ENCODE measurements at places on chromosomes 4 and X.

GRCh38 chr4:2449511-2450392 is 19.2 kb upstream of the RNF4 start:
- no peak for DNase-seq

- DNase-seq = no peak
These were observed 2.7 kb downstream of the RASL11B start for GRCh38 chr4:52864793-52865192.

- DNase-seq = no peak
These were observed 50.6 kb downstream of the SCFD2 start for GRCh38 chr4:53315300-53315699.

- DNase-seq = no peak
These were observed 201.9 kb downstream of the ADGRA3 start for GRCh38 chr4:22313976-22314375.

GRCh38 chrX:55008571-55009358 is 8.6 kb downstream of the APEX2 start:
- DNase-seq = peak; percentile 21

DNA sequence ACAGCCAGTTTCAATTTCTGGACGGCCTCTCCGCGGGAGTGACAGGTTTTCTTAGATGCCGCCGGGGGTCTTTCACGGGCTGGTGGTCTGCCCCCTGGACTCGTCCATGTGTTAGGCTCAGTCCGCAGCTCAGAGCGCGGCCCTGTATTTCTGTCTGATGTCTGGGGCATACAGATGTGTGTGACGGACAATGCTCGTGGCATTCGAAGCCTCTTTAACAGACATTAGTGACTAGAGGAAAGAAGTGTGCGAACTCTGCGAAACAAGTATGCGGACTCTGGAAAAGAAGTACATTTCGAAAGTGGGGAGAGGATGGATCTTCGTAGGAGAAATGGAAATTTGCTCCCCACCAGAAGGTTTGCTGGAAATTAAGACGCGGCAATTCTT is 793 bp upstream of the DCUN1D4 start:
- peak; percentile 57 for DNase-seq

- DNase-seq = peak; percentile 29
These were observed 228.5 kb downstream of the PTTG2 start for GRCh38 chr4:38188631-38189101.

- peak; percentile 4 for DNase-seq
These were observed 130.1 kb downstream of the PDE5A start for GRCh38 chr4:119498527-119498926.

DNA sequence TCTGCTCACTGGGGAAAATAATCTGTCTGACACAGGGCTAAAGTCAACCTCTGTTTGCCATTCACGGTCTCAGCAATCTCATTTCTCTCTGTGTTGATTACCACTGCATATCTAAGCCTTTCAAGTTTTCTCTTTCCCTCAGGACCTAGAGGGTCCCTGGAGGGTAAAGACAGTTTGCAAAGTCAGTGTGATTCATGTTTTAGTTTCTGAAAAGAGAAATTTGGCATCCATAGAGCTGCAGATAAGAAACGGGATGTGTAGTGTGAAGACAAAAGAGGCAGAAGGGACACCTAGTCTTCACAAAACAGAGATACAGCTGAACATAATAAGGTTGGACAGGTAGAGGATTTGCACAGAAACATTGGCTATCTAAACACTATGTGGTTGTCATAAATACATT is 34.5 kb upstream of the KDR start:
- DNase-seq = no peak

DNA sequence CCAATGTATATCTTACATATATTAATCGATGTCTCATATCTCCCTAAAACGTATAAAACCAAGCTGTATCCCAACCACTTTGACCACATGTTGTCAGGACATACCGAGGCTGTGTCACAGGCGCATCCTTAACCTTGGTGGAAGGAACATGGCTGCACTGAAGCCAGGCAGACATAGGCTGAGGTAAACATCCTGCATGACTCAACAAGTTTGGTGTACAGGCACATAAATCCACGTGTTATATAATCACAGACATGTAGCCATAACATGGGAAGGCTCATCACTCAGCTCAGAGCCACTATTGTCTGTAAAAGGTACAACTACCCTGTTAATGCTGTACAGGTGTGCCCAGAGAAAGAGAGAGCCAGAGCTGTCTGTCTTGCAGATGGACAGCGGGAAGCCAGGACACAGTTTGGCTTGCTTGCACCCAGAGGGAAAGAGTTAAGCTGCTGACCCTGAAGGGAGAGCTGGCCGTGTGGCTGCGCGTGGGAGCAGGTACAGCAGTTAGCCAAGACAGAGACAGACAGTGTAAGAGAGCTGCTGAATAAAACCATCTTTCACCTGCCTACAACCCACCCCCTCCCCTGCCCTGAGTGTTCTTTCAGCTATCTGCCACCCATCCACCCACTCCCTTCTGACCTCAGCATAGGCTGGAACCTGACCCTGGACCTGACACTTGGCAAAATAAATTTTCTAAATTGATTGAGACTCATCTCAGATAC is 22.3 kb upstream of the ZBTB33 start:
- DNase-seq = no peak

DNA sequence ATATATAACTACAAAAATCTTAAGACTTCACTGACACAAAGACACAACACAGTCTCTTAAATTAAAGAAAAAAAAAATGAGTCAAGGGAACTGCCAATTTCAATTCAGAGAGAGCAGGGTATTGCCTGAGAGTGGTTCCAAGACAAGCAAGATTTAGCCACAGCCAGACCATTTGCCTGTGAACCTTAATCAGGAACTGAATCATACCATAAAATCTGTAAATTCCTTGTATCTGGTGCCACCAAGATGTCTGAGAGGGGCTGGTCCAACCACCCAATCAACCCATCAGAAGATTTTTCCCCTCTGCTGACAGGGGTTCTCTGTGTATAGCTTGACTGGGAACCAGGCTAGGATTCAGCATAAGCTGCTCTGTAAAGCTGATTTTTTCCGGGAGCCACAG is 159.2 kb downstream of the CPEB2 start:
- DNase-seq = no peak

DNA sequence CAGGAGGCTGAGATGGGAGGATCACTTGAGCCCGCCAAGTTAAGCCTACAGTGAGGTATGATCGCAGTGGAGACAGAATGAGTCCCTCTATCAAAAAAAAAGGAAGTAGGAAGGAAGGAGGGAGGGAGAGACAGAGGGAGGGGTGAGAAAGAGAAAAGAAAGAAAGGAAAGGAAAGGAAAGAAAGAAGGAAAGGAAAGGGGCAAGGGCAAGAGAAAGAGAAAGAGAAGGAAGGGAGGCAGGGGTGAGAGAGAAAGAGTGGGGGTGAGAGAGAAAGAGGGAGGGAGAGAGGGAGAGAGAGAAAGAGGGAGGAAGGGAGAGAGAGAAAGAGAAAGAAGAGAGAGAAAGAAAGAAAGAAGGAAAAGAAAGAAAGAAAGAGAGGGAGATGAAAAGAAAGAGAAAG is 13.2 kb downstream of the ELF2 start:
- no peak for DNase-seq

GRCh38 chr4:117324851-117325491 is 239.6 kb upstream of the TRAM1L1 start:
- DNase-seq = peak; percentile 2

- DNase-seq = no peak
These were observed 371.3 kb upstream of the INTU start for GRCh38 chr4:127261476-127261875.

- DNase-seq = no peak
These were observed 292.2 kb downstream of the STPG2 start for GRCh38 chr4:97851115-97851514.

DNA sequence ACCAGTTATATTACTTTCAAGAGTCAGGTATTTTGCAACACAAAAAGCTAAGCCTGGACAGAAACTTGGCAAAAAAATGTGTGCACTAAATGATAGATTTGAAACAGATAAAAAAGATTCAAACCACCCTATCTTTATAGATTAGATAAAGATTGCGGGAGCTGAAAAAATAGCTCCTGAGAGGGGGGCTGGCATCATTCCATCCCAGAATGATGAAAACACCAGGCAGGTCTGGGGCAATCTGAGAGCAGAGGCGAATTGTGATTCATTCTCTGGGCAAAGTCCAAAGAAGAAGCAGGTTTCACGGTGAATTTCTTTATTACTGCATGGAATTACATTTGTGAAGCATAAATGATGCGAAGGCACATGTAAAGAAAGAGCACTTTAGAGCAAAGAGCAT is 168.5 kb upstream of the DMD start:
- DNase-seq = no peak

- no peak for DNase-seq
These were observed 5.0 kb downstream of the CCNQ start for GRCh38 chrX:153593811-153594500.
